ENCODE measurements at places on chromosomes 16 and 17.

DNA sequence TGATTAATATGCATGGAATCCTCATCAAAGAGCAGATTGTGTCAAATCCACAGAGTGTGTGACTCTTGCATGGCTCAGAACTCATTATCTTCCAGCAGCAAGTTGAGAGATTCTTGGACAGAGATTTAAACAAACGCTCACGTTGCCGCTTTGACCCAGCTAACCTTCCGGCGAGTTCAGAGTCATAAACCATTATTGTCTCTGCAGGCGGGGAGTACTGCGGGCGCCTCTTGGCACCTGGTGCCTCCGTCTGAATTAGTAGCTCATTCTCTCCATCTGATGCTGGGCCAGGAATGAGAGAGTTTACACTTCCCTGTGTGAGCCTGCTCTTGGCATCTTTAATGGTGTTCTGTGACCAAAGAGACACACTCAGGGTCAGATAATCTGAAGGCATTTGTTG is 138.6 kb upstream of the WSCD1 start:
- no peak for DNase-seq

DNA sequence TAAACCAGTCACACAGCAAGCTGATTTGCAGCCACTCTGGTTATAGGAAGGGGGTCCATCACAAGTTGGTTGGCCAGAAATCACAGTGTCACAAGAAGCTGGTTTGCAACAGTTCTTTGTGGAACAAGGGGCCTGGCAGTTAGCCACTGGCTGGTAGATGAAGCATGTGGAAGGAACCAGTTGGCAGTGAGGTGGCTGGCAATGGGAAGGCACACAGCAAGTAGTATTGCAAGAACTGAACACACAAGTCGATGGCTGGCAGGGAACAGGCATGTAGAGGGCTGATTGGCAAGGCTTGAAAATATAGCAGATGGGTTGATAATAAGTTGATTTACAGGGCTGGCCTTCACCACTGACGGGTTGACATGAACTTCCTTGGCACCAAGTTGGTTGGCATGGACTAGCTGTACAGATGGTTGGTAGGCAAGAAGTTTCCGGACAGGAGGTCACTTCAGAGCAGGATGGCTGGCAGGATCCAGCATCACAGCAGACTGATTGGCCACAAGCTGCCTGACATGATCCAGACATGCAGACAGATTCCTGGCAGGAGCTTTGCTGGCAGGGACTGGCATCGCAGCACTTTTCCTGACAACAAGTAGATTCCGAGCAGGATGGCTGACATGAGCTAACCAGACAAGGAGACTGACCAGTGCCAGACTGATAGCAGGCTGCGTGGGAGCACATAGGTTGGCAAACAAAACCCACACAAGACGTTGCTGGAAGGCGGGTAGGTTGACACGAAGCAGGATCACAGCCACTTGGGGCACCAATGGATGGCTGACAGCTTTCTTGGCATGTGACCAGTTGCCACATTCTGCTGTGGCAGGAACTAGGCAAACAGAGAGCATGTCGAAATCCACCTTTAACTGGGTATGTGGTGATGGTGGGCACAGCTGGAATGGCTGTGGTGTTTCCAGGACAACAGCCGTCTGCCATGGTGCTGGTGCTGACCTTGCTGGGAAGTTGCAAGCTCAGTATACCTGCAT is at the start of gene KRTAP29-1:
Gene KRTAP29-1 (minus strand): TSS at position 936 of the 986 bp plus-strand sequence. CDS start 0 bp downstream, at position 936.
- no peak for DNase-seq

GRCh38 chr17:60989846-60990245 is 312.2 kb downstream of the BCAS3 start:
- no peak for DNase-seq

GRCh38 chr16:11143372-11144035 is 112.5 kb downstream of the SOCS1 start:
- DNase-seq, result no peak

DNA sequence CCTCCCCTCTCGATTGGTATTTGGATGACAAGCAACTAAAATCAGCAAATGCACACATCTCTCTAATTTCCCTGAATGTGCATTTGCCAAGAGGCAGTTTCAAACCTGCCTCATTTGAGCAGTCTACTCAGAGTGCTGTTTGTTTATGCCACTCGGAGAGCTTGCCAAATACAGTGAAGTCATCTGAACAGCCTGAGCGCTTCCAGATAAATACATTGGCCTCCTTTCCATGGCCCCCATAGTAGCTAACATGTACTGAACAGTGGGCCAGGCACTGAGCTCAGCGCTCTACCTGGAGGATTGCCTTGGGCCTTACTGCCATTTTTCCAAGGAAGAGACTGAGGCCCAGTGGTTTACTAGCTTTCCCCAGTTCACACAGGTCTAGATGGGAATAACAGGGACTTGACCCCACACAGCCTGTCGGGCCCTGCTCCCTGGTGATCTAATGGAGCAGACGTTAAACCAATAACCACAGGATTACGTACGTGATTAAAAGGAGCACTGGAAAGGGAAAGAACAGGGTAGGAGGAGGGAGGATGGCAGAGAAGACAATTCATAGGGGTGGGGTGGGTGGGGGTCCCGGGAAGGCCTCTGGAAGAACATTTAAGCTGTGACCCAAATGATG is 18.7 kb upstream of the ANKRD40CL start:
- no peak for DNase-seq

DNA sequence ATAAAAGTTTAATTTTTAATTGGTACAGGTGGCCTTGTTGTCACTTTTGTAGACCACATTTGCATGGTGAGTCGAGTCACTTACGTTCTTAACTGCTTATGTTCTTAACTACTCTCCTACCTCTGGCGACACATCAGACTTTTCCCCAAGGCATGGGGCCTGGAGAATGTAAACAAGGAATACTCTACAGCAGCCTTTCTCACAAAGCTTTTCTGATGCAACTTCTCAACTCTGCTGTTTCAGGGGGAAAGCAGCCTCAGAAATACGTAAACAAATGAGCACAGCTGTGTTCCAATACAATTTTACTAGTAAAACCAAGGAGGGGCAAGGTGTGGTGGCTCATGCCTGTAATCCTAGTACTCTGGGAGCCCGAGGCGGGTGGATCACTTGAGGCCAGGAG is 6.9 kb downstream of the KARS1 start:
- DNase-seq, result no peak

- peak; percentile 86 for DNase-seq
These were observed at the start of gene ANKRD40 for GRCh38 chr17:50707289-50708049. Gene ANKRD40, minus strand, starts transcription at chr17:50707914. Its CDS starts 260 bp downstream, at chr17:50707654.

- DNase-seq, result no peak
These were observed 118.9 kb downstream of the AATF start for GRCh38 chr17:37067555-37068111.

- no peak for DNase-seq
These were observed 30.1 kb upstream of the GAA start for GRCh38 chr17:80071116-80071841.

DNA sequence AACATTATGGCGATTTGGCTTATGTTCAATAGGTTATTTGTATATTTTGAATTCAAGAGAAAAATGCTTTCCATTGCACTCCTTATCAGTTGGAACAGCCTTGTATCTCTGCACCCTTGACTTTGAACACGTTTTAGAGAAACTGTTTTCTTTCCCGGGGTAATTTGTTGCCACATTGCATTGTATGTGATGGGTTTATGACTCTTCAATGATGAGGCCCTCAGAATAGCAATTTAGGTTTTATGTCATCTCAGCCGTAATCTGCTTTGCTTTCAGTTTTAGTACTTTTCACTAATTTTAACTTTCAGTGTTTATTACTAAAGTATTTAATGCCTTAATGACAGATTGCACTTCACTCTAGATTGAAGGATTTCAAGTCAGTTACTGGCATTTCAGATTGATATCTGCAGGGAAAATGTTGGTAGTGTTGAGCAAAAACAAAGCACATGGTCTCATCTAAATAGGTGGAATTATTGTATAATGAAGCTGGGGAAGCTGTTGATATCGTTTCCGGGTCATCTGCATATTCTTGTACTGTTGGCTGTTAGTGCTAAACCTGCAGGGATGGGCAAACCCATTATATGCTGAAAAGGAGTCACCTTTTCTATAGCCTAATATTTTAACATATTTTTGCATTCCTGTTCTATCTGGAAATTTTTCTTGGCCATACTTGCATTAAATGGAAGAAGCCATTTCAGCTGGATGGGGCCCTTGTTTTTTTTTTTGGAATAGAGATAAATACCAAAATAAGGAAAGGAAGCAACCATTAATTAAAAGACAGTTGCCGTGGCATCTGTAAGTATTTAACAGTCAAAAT is 2.0 kb downstream of the LUC7L3 start:
- no peak for DNase-seq

DNA sequence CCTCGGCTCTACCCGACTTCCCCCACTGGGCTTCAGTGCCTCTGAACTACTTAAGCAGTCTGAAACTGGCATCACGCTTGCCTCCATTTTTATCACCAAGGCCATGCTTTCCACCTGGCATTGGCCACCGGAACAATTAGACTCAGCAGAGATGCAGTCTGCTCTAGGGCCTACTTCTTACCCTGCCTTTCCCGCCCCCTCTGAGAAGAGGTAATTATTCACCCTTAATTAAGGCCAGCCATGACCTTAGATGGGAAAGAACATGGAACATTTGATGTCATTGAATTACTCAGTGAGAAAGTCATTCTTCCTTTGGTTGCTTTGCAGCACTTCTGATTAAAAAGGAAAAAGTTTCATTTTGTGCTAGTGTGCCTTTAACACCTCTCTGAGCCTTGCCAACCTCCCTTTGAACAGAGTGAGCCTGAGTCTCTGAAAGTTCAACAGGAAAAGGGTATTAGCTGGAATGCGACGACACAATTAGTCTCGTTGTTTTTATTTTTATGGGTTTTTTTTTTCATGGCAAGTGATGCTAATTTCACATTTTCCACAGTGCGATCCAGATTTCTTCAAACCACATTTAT is 60.9 kb upstream of the TNRC6A start:
- no peak for DNase-seq

- DNase-seq, result no peak
These were observed 200.6 kb downstream of the FTO start for GRCh38 chr16:53904533-53904932.

GRCh38 chr16:11218604-11218962 is 37.4 kb downstream of the SOCS1 start:
- DNase-seq, result no peak

- DNase-seq, result no peak
These were observed 413.4 kb downstream of the KCNJ2 start for GRCh38 chr17:70582777-70583176.

- no peak for DNase-seq
These were observed 197.7 kb upstream of the CDH5 start for GRCh38 chr16:66168777-66169176.
